ENCODE measurements at places on chromosomes 1 and 21.

- no peak for DNase-seq
Measured at GRCh38 chr1:81432059-81432458, 368.7 kb upstream of the ADGRL2 start.

DNA sequence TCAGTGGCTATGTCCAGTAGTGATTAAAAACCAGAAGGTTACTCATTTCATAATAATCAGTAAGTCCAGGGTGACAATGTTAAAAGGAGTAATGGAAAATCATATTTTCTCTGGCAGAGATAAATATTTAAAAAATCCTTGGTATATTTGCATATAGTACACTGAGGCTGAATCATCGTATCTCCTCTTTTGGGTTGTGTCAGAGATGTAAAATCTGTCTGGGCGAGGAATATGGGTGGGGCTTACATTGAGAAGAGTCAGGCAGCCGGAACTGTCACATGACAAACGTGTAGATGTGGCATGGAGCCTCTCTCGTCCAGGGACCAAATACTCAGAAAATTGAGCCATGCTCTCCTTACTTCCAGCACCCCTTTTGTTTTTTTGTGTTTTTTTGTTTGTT, 120.9 kb downstream of the FMN2 start:
- no peak for DNase-seq

DNA sequence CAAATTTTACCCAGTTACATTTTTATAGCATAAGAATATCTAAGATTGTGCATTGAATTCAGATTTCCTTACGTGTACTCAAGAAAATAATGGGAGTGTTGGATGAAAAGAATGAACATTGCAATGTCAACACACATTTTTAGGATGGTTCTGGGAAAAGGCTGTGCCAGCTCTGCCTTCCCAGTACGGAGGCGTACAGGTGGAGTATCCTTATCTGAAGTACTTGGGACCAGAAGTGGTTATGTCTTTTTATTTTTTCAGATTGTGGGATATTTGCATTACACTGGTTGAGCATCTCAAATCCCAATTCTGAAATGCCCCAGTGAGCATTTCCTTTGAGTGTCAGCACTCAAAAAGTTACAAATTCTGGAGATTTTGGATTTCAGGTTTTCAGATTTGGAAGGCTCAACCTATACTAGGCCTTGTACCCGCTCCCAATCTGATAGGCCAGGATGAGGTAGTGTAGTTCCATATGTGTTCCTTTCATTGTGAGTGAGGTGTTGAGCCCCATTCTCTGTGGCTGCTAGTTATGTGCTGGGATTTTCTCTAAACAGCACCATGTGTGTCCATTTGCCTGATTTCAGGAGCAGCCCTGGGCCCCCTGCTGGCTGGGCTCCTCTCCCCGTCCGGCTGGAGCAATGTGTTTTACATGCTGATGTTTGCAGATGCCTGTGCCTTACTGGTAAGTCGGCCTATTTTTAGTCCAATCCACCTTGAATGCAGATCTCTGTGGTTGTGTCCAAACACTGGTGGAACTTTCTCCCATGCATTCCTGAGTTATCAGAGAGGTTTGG, 60.8 kb downstream of the SLC37A1 start:
- no peak for DNase-seq

- DNase-seq, result no peak
Measured at GRCh38 chr1:214316593-214316992, 35.6 kb downstream of the SMYD2 start.

GRCh38 chr1:43908858-43909257, 24.7 kb upstream of the ARTN start:
- DNase-seq, result no peak

DNA sequence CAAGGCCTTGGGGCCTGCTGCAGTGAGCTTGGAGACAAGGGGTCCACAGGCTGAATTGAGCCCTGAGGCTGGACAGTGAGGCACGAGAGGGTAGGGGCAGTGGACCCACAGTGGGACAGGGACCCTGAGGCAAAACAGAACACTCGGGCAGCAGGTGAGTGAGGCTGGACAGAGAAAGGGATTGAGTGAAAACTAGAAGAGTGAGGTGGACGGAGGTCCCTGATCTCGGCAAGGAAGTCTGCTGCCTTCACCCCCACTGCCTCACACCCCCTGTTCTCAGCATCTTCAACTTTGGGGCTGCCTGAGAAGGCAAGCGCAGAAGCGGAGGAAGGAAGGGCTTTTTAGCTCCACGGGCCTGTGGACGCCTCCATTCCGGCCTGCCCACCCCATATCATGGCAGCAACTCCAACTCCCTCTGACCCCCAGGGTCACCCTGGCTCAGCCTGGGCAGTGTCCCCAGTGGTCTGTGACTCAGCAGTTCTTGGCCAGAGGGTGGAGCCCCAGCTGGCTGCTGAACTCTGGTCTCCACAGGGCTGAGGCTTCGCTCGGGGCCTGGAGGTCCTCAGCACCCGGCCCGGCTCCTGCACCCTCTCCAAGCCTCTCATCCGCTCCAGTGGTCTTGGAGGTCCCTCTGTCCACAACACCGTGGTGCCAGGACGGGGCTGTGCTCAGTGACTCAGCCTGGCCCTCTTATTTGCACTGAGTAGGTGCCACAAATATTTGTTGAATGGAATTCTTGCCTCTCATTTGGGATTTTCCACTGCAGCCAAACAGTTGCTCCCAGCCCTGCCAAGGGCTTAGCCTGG, 60.0 kb upstream of the EPS8L3 start:
- DNase-seq, result no peak

- no peak for DNase-seq
Measured at GRCh38 chr21:33522297-33522952, 19.5 kb downstream of the GART start.

DNA sequence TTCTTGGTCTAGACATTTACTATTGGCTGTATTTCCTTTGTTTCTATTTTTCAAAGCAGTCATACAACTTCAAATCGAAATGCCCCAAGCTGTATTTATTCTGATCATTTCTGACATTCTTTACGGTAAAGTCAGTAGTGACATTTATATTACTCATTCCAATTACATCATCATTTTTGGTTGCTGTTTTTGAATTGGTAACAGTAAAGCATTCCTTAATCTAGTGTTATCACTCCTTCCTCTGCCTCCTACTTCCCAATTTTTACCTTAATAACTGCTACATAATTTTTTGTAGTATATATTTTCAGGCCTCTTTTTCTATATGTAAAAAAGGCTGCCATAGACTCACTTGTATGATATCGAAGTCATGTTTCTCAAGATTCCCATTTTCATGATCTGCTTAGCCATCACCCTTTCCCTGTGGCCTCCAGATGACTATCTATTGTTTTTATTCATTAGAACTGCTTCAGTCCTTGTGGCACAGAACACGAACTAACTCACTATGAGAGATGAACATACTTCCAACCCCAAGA, 167.2 kb downstream of the RUNX1 start:
- no peak for DNase-seq

GRCh38 chr1:73801912-73802429, 396.0 kb downstream of the LRRIQ3 start:
- DNase-seq, result no peak

GRCh38 chr1:167369933-167370332, 148.4 kb downstream of the CD247 start:
- DNase-seq, result no peak

All from stimulated activated CD8-positive, alpha-beta memory T cell treated with anti-CD3 and anti-CD28 coated beads, Interleukin-4, amount 100 ng/mL, for 24 hours (primary cell).